Heart left ventricle (tissue), 16 donors: ENCODE measurements at places on chromosomes 4 and X.

DNA sequence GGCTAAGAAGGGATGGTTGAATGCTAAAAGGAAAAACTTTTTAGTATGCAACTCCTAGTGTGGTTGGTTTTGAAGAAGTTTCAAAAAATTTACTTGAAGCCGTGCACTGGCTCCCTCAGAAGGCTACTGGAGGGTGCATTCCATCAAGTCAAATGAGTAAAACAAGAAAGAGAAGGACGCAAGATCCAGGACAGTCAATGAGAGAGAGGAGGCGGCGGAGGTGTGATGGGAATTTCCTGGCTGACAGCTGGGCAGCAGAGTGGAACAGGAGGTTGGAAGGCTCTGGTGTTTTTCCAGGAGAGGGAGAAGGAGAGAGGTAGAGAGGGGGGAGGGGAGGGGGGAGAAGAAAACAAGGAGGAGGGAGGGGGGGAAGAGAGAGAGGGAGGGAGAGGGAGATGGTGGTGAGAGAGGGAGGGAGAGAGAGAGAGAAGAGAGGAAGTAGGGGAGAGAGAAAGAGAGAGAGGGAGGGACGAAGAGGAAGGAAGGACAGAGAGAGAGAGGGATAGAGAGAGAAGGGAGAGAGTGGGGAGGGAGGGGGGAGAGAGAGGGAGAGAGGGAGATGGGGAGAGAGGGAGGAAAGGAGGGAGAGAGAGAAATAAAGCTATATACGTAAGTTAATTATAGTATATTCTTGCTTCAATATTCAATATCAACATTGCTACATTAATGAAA, 126.4 kb downstream of the SH3KBP1 start:
- DNase-seq, result no peak
- no peaks in the 10 kb centered on the region for H3K36me3 ChIP-seq
- no peaks in the 10 kb centered on the region for H3K27me3 ChIP-seq
- no peak overlapping the region for H3K4me3 ChIP-seq

- no peak overlapping the region for H3K4me3 ChIP-seq
- no peaks in the 10 kb centered on the region for H3K36me3 ChIP-seq
Observed at GRCh38 chr4:147244786-147245185, 236.1 kb upstream of the EDNRA start.

DNA sequence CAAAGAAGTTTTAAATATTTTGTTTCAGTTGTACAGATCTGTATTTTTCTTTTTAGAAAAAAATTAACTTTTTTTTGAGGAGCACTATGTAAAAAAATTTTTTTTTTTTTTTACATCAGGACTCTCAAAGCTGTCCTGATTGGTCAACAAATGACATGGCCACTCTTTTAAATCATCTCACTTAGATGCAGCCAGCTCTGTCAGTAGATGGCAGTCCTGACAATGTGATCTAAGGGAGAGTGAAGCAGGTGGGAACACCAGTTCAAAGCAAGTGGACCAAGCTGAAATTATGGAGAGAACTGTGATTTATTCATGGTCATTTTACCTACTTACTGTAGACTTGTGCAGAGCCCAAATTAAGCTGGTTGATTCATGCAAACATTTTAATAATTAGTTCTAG, 174.7 kb upstream of the GPRIN3 start:
- H3K4me1 ChIP-seq, result no peaks in the 10 kb centered on the region
- no peak overlapping the region for H3K27ac ChIP-seq
- no peaks in the 10 kb centered on the region for H3K36me3 ChIP-seq
- no peaks in the 10 kb centered on the region for H3K27me3 ChIP-seq
- no peak overlapping the region for H3K4me3 ChIP-seq
- no peak for DNase-seq

DNA sequence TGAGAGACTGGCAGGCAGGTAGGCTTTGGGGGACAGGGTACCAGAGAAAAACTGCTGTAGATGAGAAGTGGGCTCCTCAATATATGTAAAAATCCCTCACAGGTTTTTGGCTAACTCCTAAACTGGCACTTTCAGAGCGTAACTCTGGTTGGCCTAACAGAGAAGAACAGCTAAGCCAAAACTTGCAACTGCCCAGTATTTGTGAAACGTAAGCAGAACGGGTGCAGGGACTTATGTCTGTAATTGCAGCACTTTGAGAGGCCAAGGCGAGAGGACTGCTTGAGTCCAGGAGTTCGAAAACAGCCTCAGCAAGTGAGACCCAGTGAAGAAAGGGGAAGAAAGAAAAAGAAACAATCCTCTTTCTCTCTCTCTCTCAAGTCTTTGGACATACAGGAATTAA, 25.0 kb downstream of the EIF4E start:
- no peaks in the 10 kb centered on the region for H3K27me3 ChIP-seq
- no peak for DNase-seq
- H3K4me3 ChIP-seq, result no peak overlapping the region
- peaks cover 29% of the 10 kb centered on the region for H3K4me1 ChIP-seq

- H3K4me3 ChIP-seq, result no peak overlapping the region
- H3K36me3 ChIP-seq, result no peaks in the 10 kb centered on the region
- DNase-seq, result no peak
- H3K27me3 ChIP-seq, result no peaks in the 10 kb centered on the region
Observed at GRCh38 chr4:25666031-25666630, 10.5 kb downstream of the SLC34A2 start.

DNA sequence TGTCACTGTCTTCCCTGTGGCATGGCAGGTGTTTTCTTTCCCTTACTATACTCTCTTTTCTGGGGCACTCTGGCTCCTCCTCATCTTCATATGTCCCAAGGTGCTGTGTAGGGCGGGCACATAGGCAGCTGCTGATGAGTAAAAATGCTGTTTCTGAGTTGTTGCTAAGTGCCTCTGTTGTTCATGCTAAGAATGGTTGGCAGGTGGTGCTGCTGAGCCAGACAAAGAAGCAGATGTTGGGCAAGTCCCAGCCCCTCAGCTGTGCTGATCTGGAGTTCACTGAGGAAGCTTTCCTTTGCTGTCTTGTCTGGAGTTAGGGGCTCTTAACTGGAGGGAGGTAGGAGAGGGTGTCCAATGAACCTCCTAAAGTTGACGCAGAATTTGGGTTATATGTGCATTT, 40.6 kb downstream of the HADH start:
- peak; percentile 36 for DNase-seq
- no peak overlapping the region for H3K4me3 ChIP-seq

DNA sequence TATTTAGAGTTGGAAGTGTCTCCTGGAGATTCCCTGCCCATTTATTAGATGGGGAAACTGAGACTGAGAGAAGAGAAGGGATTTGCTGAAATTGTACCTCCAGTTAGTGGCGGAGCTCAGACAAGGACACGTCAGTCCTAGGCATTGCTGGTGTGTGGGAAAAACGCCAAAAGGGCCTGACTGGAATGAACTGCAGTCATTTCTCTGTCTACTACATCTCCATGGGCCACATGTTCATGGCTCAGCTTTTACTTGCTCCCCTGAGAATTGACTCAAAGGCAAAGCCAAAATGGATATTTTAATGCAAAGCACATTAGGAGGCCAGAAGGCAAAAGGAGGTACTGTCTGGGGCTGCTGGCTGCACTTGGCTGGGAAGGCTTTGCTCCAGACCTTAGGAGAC, 3.9 kb downstream of the TFDP3 start:
- H3K4me3 ChIP-seq, result no peak overlapping the region
- H3K27ac ChIP-seq, result no peak overlapping the region
- DNase-seq, result no peak
- no peaks in the 10 kb centered on the region for H3K27me3 ChIP-seq

DNA sequence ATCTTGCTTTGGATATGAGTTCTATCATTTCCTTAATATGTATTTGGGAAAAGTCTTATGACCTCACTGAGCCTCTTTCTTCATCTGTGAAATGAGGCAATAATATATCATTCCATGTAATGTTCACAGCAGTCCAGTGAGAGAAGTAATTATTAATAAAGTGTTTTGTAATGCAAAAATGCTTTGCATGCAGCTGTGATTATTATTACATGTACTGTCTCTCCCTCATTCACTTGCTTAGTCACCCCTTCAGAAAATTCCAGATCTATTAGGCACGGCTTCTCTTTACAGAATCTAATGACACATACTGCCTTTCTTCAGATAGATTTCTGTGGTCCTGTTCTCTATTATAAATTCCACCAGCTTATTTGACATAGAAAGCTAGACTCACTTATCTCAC, 53.5 kb upstream of the FGF13 start:
- H3K4me1 ChIP-seq, result no peaks in the 10 kb centered on the region
- H3K27me3 ChIP-seq, result no peaks in the 10 kb centered on the region
- no peaks in the 10 kb centered on the region for H3K36me3 ChIP-seq

DNA sequence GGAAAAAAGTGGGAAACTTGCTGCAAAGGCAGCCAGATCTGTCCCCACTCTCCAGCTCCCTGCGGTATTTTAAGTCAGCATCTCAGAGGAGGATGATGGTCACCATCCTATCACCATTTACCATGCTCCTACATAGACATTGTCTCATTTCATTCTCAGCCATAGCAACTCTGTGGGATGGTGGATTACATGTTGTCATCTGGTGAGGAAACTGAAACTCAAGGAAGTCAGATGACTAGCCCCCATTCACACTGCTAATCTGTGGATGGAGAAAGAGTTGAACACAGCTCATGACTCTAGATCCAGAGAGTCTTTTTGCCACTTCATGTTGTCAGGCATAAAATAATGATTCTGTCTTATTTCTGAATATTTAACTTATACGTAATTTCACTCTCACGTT, 323.5 kb downstream of the PTTG2 start:
- no peak for DNase-seq
- no peaks in the 10 kb centered on the region for H3K4me1 ChIP-seq
- no peaks in the 10 kb centered on the region for H3K27me3 ChIP-seq
- no peak overlapping the region for H3K27ac ChIP-seq

DNA sequence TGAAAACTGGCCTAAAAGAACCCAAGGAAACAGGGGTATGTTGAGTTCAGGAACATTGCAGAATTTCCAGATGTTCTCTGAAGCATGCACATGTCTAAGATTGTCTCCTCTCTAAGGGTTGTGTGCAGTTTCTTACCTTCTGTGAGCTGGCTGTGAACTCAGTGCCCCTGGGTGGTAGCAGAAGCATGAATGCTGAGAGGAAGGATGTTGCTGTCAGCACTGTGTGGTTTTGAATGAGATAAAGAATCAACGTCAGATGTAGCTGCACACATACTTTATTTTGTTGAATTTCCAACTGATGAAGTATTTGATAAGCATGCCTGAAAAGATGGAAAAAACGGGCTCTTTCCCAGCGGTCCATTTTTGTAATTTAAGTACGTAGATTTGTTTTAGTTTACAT, 23.8 kb upstream of the CD38 start:
- H3K36me3 ChIP-seq, result no peaks in the 10 kb centered on the region
- H3K27me3 ChIP-seq, result no peaks in the 10 kb centered on the region
- H3K4me1 ChIP-seq, result peaks cover 16% of the 10 kb centered on the region
- peak overlapping the region; percentile 52 for H3K27ac ChIP-seq

DNA sequence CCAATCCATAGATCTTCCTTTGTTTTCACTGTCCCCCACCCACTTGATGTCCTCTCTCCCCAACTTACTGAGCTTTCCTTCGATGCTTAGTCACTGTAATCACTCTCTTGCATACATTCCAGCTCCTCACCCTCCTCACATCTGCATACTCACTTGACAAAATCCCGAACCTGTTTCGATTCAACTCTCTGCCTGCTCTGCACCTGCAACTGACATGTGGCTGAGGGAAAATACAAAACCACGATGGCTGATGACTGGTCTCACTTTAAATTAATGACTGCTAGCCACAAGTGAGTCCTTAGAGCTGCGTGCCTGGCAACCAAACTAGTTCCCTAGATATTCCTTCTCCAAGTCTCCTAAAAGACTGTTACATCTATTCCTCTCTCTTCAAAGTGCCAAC, 70.4 kb upstream of the FHL1 start:
- H3K4me1 ChIP-seq, result no peaks in the 10 kb centered on the region
- H3K36me3 ChIP-seq, result no peaks in the 10 kb centered on the region
- no peak overlapping the region for H3K27ac ChIP-seq
- no peaks in the 10 kb centered on the region for H3K27me3 ChIP-seq
- no peak for DNase-seq
- no peak overlapping the region for H3K4me3 ChIP-seq

DNA sequence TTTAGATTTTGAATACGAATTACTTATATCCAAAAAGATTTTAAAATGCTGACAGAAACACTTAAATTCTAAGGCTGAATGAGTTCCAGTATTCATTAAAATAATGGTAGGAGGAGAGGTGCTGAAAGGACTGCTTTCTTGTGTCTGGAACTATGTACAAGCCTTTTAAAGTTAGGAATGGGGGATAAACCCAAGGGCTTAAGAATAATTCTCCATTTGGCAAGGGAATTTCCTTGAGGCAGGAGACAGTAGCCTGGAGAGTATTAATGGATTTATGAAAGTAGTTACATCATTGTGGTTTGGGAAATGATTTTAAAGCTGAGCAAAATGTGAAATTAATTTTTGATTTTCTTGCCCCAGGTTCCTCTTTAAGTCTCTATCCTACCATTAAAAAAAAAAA, 266.5 kb upstream of the KCNIP4 start:
- H3K27me3 ChIP-seq, result no peaks in the 10 kb centered on the region
- no peak for DNase-seq
- H3K4me1 ChIP-seq, result no peaks in the 10 kb centered on the region
- H3K36me3 ChIP-seq, result no peaks in the 10 kb centered on the region
- H3K4me3 ChIP-seq, result no peak overlapping the region
- no peak overlapping the region for H3K27ac ChIP-seq

GRCh38 chr4:182348779-182349326, 105.7 kb downstream of the TENM3 start:
- no peak overlapping the region for H3K27ac ChIP-seq
- DNase-seq, result no peak
- H3K4me3 ChIP-seq, result no peak overlapping the region
- no peaks in the 10 kb centered on the region for H3K27me3 ChIP-seq

GRCh38 chr4:102362922-102363432, 17.7 kb upstream of the SLC39A8 start:
- H3K27ac ChIP-seq, result no peak overlapping the region
- H3K4me3 ChIP-seq, result no peak overlapping the region
- no peaks in the 10 kb centered on the region for H3K27me3 ChIP-seq
- H3K36me3 ChIP-seq, result no peaks in the 10 kb centered on the region

DNA sequence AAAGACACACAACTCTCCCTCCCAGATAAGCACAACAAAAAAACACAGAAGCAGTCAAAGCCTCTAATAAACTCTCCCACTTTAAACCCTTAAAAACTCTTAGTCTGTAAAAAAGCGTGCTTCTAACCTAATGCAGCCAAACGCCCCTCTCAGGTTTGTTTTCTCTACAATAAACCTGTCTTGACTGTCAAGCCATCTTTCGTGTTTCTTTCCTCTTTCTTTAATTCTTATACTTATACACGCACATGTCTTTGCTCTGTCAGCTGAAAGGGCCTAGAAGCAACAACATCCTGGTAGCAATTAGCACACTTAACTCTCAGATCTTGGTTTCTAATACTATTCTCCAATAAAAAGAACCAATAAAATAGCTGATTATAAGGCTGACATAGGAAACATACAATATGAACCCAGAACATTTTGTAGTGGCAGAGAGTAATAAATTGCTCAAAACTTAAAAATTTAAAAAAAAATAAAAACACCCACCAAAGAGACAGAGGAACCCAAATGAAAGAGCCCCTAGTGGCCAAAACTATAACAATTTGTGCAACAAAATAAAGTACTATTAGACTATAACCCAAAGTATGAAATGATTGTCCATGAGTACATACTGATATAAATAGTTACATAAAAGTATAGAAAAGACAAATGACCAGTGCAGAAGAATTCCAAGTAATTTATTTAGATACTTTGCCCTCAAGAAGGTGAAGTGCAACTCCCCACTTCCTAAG, 440.4 kb upstream of the ADGRL3 start:
- H3K4me3 ChIP-seq, result no peak overlapping the region
- no peaks in the 10 kb centered on the region for H3K4me1 ChIP-seq
- DNase-seq, result no peak
- no peaks in the 10 kb centered on the region for H3K36me3 ChIP-seq
- H3K27me3 ChIP-seq, result no peaks in the 10 kb centered on the region
- H3K27ac ChIP-seq, result no peak overlapping the region

GRCh38 chr4:168138143-168138542, 45.8 kb downstream of the ANXA10 start:
- no peak for DNase-seq
- no peaks in the 10 kb centered on the region for H3K4me1 ChIP-seq
- no peak overlapping the region for H3K27ac ChIP-seq
- no peaks in the 10 kb centered on the region for H3K27me3 ChIP-seq
